Stimulated activated CD4-positive, alpha-beta T cell treated with anti-CD3 and anti-CD28 coated beads, Interleukin-1b, Interleukin-23, amount 100 ng/mL, for 1 hour (primary cell): ENCODE measurements at places on chromosomes 13 and 19.

DNA sequence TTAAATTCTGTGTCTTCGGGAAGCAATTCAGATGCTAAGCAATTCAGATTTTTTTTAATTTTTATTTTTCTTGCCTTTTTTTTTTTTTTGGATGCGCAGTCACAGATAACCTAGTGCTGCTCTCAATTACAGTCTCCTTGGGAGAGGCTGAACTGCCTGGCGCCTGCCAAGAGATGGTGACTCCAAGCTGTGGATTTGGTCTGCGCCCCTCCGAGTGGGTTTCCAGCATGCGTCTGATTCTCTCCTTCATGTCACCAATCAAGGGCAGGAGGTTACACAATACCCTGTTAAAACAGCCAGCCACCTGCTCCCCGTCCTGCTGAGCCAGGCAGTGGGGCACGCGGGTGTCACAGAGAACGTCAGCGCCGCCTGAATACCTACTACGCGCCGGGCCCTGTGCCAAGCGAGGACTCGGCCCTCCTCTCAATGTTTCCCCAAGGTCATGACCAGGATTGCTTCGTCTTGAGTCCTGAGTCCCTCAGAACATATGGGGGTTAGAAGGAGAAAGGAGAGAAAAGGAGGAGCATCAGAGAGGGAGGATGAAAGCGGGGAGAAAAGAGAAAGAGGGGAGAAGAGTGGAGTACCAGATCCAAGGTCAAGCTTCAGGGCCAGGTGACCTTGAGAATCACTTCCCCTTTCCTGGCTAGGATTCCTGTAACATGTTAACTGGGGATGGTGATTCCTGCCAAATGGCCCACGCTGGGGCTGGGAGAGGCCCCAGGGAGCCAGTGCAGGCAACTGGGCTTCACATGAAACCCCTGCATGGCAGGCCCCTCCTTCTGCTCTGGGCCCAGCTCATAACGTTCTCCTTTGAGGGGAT is 213.6 kb downstream of the URI1 start:
- DNase-seq = no peak

DNA sequence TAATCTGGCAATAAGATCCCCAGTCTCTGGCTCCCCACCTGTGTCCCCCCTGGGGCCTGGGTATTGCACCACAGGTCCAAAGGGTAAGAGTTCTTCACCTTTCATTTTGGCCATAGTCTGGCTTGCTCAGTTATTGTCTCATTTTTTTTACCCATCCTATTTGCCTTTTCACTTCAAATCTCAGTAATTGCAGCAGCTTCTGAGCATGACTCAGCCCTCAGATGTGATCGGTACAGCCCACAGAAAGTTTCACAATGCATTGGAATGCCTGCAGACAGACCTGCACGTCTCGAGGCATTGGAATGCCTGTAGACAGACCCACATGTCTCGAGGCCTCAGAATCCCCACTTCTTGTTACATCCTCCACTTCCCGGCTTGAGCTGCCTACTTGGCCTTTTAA is 173.6 kb downstream of the NUFIP1 start:
- no peak for DNase-seq

DNA sequence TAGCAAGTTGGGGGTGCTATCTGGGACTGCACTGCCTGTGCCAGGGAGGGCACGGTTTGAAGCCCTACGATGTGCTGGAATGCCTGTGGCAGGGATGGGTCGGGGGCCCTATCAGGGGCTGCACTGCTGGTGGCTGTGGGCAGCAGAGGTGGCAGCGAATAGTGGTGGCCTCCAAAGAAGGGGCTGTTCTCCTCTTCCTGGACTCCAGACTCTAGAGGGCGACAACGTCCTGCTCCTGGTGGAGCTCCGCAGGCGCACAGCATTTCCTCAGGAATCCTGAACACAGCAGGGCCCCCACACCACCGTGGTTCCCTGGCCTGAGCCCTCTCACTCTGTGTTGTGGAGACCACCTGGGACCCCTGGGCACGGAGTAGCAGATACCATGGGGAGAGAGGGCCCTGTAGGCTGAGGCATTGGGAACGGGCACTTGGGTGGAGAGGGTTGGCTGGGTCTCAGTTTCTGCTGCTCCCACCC is 145.6 kb downstream of the TNFRSF19 start:
- DNase-seq = no peak

- no peak for DNase-seq
Observed at GRCh38 chr13:95289020-95289444, 12.2 kb downstream of the ABCC4 start.

- DNase-seq = no peak
Observed at GRCh38 chr13:45482571-45483173, 17.9 kb downstream of the COG3 start.

DNA sequence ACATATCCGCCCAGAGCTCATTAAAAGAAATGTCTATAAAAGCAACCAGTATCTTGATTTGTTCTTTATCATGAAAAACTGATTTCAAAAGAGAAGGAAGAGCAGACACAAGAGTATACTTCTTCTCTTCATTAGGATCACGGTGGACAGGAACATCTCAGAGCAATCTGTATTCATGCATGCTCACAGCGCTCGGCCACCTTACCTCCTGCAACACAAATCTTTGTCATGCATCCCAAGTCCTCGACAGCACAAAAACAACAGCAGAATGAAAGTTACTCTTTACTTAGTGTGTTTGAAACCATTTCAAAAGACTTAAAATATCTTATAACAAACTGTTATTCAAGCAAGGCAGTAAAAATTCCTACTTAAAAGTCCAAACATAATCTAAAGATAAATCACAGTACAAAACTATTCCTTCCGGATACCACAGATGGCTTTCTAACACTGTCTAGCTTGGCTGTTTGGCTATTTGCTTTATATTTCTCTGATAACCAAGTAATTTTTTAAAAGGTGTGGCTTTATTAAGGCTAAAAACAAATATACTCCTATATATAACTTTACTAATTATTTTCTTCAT is 174.5 kb downstream of the TBC1D4 start:
- no peak for DNase-seq

DNA sequence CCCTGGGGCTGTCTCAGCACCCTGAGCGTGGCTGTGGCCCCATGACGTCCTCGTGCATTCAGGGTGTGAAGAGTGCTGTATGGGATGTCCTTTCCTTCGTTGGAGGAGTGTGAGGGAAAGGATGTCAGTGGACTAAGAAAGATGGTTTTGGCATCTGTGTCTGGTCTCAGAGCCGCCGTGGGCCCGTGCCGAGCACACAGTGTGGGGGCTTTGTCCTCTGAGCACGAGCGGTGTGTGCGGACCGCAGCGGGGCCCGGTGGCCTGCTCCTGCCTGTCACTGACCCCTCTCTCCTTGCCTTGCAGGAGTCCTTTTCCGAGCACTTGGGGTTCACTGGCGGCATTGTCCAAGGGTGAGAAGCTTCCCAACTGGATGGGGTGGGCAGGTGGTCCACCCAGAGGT is 63.3 kb upstream of the LDLR start:
- DNase-seq = no peak

GRCh38 chr13:32008518-32009175 is 22.9 kb upstream of the FRY start:
- no peak for DNase-seq

DNA sequence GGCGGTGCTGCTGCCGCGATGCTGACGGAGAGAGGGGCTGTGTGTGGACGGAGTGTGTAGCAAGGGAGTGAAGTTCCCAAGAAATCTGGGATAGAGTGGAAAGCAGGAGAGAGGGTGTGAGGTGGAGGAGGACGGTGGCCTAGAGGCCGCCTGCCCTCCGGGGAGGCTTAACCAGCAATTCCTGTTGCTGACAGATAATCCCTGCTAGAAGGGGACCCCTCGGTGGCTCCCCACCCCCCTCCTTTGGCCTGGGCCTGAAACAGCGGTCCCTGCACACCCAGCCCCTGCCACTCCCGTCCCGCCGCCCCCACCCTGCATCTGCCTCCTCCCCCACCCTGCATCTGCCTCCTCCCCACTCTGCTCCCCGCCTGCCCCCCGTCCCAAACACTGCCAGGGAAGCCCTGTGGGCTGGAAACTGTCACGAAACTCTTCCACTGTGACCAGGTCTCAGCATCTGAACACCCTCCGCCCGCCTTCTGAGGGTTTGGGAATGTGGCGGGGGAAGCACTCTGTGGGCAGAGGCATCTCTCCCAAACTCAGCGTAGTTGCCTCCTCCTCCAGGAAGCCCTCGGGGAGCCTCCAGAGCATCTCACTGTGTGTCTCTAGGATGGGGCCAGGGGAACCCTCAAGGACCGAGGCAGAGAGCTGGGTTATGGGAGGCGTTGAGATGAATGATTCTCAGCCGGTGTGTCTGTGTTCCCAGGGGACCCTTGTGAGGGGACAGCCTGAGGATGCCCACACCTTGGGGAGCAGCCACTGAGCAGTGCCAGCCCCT is 17.1 kb upstream of the MATK start:
- DNase-seq = no peak

DNA sequence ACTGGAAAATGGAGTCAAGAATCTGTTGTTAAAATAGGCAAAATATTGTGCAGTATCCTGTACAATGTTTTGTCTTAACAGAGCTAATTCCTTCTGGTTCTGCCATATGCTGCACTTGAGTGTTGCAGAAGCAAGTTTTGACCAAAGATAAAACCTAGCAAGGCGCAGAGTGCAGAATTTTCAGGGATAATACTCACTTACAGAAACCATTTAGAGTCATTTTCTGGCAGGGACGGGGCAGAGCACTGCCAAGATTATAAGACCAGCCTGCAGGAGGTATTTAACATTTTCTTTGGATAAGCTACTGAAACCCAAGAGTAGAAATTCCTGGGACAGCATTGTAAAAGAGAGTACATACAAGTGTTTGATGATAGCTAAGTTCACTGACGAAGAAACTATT is 159.5 kb upstream of the EDNRB start:
- no peak for DNase-seq

DNA sequence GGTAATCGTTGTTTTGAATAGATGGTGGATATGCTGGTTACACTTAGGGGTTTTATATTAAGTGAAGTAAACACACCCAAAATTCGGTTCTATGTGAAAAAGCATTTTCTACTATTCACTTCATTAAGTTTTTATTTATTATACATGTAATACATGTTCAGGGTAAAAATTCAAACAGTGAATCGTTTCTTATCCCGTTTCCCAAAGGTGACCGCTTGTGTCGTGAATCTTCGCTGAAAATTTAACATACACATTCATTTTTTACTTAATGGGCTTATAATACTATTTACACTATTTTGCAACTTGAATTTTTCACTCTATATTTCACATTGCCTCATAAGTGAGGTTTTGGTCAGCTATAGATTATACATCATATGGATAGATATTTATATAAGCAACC is 24.5 kb downstream of the IPO5 start:
- DNase-seq = no peak

- no peak for DNase-seq
Observed at GRCh38 chr19:17915940-17916593, 16.7 kb upstream of the CCDC124 start.

- no peak for DNase-seq
Observed at GRCh38 chr19:35828692-35829301, 16.2 kb upstream of the PRODH2 start.

DNA sequence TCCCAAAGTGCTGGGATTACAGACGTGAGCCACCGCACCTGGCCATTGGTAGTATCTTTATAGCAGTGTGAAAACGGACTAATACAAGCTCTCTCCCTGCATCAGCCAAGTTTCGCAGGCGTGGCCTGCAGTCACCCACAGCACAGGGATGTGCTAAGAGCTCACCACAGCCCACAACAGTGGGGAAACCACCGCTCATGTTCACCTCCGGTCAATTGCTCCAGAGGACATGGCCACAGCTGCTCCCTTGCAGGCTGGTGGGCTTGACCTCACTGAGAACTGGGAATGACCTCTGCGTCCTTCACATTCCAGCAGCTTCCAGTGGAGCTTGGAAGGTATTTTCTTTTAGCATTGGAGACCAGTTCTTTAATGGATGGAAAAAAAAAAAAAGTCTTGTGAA is 156.4 kb downstream of the KCTD15 start:
- no peak for DNase-seq

- DNase-seq = no peak
Observed at GRCh38 chr19:51688671-51689571, 4.2 kb upstream of the SPACA6 start.

DNA sequence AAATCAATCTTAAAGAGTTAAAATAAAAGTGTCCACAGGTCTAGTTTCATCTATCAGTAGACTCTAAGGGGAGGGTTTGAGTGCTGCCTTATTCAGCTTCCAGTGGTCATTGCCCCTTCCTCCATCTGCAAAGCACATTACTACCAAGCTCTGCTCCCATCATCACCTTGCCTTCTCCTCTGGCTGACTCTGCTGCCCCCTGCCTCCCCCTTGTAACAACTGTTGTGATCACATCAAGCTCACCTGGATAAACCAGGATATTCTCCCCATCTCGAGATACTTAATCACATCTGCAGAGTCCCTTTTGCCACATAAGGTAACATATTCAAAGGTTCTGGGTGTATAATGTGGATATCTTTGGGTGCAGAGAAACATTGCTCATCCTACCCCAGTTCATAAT is 43.3 kb upstream of the GPC6 start:
- no peak for DNase-seq
